ENCODE measurements at places on chromosomes 16 and 17.

DNA sequence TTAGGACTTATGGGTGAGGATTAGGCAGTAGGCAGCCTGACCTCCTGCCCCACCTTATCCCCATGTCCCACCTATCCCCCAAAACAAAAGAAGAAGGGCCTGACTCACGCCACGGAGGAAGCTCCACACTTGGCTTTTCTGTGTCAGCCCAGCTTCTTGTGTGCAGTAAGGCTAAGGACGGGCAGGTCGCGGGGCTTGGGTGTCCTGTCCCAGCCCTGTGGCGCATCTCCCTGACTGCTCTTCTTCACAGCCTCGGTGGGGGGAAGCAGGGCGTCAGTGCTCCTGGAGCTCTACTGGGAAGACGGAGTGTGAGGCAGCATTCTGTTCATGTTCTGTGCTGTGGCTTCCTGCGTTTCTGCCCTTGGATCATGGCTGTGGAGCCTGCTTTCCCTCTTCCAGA, 34.6 kb upstream of the ALDH3A2 start:
- no peak for DNase-seq

GRCh38 chr17:69267219-69267618, 38.6 kb upstream of the ABCA10 start:
- no peak for DNase-seq

- DNase-seq: no peak
Measured at GRCh38 chr16:1741553-1742165, 29.7 kb downstream of the NME3 start.

DNA sequence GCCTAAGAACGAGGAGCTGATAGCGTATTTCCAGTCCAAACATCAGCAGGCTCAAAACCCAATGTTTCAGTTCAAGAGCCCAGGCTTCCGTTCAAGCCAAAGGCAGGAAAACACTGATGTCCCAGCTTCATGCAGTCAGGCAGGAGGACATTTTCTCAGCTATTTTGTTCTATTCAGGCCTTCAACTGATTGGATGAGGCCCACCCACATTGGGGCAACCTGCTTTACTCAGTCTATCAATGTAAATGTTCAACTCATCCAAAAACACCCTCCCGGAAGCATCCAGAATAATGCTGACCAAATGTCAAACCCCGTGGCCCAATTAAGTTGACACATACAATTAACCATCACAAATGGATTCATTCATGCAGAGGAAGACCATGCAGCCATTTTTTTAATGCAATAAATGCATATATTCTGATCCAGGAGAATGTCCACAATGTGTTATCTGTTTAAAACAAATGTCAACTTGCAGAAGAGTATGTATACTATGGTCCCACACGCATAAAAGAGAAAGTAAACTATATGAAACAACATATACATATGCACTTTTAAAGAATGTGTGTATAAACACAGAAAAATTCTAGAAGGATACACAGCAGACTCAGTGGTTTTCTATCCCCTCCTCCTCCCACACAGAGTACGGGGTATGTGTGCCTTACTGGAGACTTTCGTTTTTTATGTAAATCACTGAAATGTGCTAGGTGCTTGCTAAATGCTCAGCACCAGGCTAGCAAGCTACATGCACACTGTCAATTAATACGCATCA, 28.8 kb upstream of the DYNLRB2 start:
- DNase-seq: no peak

DNA sequence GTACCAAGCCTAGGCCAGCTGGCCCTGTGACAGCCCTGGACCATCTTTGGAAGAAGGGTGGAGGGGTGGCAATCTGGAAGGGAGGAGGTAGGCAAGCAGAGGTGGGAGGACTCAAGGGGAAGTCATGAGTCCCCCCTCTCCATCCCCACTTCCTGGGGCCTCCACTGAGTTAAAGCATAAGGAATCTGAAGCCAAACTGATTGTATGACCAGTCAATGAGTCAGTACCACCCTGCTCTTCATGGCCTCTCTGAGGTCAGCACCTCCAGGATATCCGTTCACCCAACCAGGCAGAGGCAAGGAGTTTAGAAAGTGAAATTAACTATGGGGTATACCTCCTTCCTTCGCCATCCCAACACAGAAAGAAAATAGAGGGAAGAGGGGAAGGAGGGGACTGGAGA, 272.7 kb downstream of the SOX9 start:
- no peak for DNase-seq

DNA sequence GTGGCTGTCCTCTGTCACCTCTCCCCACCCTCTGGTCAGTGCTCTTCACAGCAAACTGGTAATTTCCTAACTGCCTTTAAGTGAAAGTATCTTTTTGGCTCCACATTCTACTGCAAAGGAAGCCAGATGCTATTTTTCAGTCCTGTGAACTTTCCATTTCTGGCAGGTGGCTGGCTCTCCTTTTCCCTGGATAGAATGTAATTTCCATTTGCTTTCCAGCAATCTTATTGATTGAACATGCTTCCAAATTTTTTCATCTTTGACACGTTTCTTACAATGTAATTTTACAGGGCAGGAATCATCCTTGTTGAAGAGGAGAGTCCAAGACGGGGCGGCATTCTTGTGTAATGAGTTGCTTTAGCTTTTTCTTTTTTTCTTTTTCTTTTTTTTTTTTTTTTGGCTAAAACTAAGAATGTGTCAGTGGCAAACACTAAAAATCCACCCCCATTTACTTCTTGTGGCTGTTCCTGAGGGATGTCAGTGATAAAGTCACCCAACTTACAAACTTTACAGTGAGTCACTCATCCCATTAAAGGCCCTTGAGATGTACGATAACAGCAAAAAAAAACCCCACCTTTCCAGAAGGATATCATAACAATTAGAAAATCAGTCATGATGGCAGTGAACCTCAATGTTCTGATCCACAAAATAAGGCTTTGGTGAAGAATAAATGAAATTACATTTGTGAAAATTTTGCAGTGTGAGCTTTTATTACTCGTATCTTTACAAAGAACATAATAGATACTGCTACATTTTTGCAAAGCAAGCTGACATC, 29.4 kb upstream of the PRKCA start:
- DNase-seq: no peak

GRCh38 chr17:30477774-30478115, 537 bp downstream of the GOSR1 start:
- DNase-seq: no peak

GRCh38 chr16:50093607-50094539, 28.1 kb downstream of the HEATR3 start:
- DNase-seq: peak; percentile 47

DNA sequence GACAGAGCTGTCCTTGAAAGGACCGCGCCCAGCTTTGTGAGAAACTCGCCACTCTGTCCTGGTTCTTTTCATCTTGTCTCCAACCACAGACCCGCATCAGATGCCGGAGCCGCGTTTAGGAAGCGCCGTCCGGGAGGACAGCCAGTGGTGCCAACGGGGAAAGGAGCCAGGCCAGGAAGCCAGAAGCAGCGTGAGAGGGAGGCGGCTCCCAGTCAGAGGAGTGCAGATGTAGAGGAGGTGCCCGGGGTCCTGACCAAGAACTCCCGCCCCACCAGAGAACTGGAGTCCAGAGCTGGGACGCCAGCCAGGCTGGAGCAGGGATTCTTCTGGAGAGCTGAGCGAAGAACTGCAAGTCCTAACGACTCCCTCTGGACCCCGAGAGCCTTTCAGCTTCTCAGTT, 49.3 kb upstream of the TNRC6C start:
- no peak for DNase-seq

DNA sequence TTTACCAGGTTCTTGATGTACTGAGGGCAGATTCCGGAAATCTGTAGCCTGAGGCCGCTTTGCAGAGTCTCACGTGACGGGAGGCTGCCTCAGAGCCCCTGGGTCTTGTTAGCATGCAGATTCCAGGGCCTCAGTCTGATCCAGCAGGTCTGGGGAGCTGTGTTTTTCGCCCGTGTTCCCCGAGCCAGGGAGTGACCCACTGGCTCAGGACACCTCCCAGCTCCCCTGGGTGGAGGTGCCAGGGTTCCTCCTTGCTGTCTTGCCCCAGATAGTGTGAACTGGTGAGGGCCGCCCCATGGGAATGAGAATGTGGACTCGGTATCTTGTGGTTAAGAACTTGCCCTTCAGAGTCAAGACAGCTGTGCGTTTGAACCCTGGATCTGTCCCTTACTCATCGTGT, 98.6 kb downstream of the OR1D5 start:
- no peak for DNase-seq

DNA sequence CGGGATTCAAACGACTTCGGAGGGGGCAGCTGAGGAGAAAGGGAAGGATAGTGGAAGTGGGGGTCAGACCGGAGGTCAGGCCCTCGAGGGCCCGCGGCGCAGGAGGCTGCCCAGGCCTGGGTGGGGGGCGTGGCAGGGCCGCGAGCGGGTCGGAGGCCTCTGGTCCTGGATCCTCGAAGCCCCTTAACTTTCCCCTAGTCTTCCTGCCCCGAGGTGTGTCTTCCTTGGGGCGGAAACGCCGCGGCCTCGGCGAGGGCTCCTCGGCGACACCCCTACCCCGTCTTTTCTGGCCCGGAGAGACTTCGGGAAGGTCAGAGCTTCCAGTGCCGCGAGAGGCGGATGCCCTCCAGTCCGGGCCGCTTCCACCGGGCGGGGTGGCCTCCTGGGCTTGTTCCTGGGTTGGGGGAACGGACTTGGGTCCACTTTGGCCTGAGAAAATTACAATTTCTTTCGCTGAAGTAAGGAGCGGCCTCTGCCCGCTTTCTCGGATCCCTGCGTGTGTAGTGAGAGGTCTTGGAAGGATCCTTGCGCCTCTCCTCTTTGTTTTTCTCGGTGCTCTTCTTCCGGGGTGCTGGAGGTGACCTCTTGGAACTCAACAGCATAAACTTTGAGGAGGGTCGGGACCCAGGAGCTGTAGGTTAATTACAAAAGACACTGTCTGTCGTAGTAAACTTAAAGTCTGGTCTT, 491 bp downstream of the IST1 start:
- no peak for DNase-seq

GRCh38 chr16:57445510-57445909, 1.7 kb downstream of the CIAPIN1 start:
- DNase-seq: no peak

- no peak for DNase-seq
Measured at GRCh38 chr16:50863644-50864144, 121.8 kb downstream of the CYLD start.

DNA sequence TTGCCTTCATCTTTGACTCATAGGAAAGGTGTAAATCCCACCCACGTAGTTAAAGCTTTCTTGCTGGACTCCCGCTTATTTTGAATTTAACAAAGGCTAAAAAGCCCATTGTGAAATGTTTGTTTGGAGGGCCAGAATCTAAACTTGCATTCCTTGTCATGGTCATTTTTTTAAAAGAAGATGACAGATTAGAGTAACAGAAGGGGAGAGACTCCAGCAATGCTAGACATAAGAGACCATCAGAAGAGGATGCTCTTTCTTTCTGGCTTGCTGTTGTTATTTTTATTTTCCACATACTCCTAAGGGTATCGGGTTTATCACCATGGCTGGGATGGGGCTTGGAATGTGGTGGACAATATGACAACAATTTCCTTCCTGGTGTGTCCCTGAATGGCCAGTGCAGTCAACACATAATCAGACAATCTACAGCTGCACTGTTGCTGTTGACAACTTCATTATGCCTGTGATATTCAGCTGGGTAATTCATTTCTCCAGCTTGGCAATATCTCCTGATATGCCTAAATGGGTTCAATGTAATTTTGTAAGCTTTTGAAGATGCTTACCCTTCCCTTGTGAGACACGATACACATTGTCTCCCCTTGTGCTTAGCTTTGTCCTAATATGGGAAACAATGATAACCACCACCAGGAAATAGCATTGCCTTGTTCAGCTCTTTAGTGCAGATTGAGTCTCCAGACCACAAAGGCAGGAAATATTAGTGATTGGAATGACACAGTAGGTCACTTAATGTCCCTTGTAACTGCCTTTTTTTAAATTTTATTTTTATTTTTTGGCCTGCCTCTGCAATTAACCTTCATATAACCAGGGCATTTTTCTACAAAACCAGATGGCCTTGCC, 164.3 kb downstream of the ANKFN1 start:
- no peak for DNase-seq
